Neural progenitor cell (in vitro differentiated cells): ENCODE measurements at places on chromosomes 6 and 20. TPM values are rescaled to one million over a fixed set of nuclear protein-coding genes. Genes with fewer than 3 reads are reported as not detected.
A peak's percentile ranks its signal among the peaks of the same experiment; 100 is the strongest.

The DLL1 gene
- 35.9 and 91.8 TPM in 2 replicates for total RNA-seq

The C6orf132 gene
- total RNA-seq, result 1.2 and 1.8 TPM in 2 replicates

The PSORS1C2 gene
- not detected in 2 replicates for total RNA-seq

The LIN28B gene
- 105 and 165 TPM in 2 replicates for total RNA-seq

The FERMT1 gene
- 1.3 and 1.6 TPM in 2 replicates for total RNA-seq

The OPRM1 gene
- not detected in 2 replicates for total RNA-seq

The MGME1 gene
- total RNA-seq, result 57.2 and 87.2 TPM in 2 replicates

GRCh38 chr6:119444642-119445557 lies 95.3 kb upstream of the MAN1A1 start:
- DNase-seq, result no peak

GRCh38 chr6:141359953-141360352 lies 772.8 kb upstream of the GJE1 start:
- peak; percentile 10 for DNase-seq

GRCh38 chr6:157244780-157245179 lies 78.5 kb downstream of the TMEM242 start:
- no peak for DNase-seq

- no peak for DNase-seq
Observed at GRCh38 chr6:51350308-51350904, 531.7 kb downstream of the TFAP2B start.

- DNase-seq, result no peak
Observed at GRCh38 chr6:126010040-126010439, 23.7 kb downstream of the TRMT11 start.

GRCh38 chr6:38877721-38878120 lies 162.6 kb downstream of the DNAH8 start:
- no peak for DNase-seq

- DNase-seq, result no peak
Observed at GRCh38 chr20:63320616-63321147, 27.7 kb downstream of the COL20A1 start.

DNA sequence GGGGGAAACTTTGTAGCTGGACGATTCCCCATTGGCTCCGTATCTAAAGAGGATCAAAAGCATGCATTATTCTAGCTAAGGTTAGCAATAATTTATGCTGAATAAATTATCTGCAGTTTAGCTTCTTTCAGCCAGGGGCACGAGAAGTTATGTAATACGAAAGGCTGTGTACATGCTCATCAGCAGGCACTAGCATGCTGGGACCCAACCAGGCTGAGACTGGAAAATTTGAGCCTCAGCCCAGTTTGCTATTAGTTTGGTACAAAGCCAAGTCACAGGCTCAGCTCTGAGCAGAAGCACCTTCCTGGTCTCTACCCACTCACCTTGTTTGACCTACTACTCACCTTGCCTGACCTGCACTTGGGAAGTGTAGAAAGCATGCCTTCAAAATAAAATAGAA lies 328.1 kb upstream of the ARID1B start:
- DNase-seq, result no peak

GRCh38 chr6:144477856-144478255 lies 192.7 kb downstream of the UTRN start:
- DNase-seq, result no peak

GRCh38 chr20:61608275-61609085 lies 356.4 kb downstream of the CDH4 start:
- peak; percentile 86 for DNase-seq

DNA sequence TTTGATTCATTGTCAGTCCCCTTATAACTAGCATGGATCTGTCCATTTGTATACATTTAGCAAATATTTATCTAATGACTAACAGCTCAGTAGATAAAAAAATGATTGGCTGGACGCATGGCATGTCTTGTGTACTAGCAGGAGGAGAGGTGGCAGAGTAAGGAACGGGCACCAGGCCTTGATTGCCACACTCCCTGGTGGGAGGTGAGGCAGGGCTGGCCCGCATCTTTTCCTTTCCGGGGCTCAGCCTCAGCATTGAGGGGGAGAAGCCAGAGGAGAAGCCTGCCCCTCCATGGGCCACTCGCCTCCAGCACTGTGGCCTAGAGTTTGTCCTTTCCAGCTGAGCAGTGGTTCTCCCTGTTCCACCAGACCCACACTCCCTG lies 84.9 kb upstream of the TMEM181 start:
- DNase-seq, result no peak

DNA sequence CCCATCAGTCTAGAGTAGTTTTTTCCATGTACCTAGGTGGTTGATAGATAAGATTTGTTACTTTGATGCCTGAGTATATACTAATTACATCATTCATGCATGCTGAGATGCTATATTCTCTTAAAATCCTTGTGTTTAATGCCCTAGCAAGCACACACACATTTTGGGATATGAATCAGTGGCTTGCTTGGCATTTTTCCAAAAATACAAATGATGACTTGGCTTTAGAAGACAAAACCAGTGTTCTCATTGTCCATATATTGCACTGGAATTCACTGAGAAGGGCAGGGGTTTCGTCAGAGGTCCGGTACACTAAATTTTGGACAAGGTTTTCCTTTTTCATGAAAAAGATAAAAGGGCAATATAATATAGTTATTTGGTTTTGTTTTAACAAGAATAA lies 24.9 kb downstream of the GTPBP2 start:
- no peak for DNase-seq
